ENCODE measurements at places on chromosomes 7 and 10.

GRCh38 chr7:24728503-24729364 lies 28.5 kb downstream of the GSDME start:
- DNase-seq: no peak

DNA sequence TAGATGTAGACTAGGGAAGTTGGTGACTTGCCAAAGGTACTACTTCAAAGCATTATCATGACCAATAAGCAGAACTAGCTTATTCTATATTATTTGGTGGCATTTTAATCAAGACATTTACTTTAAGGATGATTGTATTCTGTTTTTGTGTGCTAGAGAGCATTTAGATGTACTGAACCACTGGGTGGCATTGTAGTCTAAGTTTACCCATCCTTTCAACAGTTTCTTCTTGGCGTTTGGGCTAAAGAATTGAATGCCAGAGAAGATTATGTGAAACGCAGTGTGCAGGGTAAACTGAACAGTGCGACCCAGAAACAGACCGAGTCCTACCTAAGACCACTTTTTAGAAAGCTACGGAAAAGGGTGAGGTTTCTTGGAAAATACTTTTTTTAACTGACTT lies 26.8 kb downstream of the PRPF18 start:
- no peak for DNase-seq

GRCh38 chr7:150381096-150381495 lies 2.0 kb downstream of the ZNF775 start:
- no peak for DNase-seq

- DNase-seq: no peak
Measured at GRCh38 chr7:144513334-144513733, 109.8 kb upstream of the NOBOX start.

- DNase-seq: no peak
Measured at GRCh38 chr10:13483073-13483472, 45.7 kb downstream of the BEND7 start.

GRCh38 chr10:67779465-67780203 lies 58.4 kb downstream of the DNAJC12 start:
- no peak for DNase-seq

GRCh38 chr10:101236376-101237080 lies 7.3 kb upstream of the LBX1 start:
- no peak for DNase-seq

GRCh38 chr10:108039821-108040584 lies 875.5 kb upstream of the SORCS1 start:
- DNase-seq: no peak

DNA sequence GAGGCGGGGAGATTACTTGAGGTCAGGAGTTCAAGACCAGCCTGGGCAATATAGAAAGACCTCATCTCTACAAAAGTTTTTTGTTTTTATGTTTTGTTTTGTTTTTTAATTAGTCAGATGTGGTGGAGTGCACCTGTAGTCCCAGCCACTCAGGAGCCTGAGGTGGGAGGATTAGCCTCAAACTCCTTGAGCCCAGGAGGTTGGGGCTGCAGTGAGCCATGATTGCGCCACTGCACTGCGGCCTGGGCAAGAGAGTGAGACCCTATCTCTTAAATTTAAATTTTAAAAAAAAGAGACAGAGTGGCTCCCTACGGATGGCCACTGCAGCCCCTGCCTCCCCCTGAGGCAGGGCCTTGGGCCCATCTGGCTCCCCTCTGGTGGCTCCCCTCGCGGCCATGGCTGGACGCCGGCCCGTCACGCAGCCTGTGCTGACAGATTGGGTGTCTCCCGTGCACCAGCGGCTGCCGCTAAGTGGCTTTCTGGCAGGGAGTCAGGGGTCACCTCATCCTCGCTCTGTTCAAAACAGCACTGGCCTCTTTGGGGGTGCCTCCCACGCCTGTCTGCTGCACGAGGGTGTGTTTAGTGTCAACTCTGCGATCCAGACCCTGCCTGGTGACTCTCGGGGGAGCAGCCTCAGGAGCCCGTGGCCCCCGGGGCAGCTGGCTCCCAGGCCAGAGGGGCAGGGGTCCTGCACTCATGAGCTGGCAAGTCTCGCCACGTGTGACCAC lies 44.4 kb upstream of the ELN start:
- no peak for DNase-seq

- no peak for DNase-seq
Measured at GRCh38 chr10:89163265-89163995, 43.7 kb downstream of the CH25H start.

DNA sequence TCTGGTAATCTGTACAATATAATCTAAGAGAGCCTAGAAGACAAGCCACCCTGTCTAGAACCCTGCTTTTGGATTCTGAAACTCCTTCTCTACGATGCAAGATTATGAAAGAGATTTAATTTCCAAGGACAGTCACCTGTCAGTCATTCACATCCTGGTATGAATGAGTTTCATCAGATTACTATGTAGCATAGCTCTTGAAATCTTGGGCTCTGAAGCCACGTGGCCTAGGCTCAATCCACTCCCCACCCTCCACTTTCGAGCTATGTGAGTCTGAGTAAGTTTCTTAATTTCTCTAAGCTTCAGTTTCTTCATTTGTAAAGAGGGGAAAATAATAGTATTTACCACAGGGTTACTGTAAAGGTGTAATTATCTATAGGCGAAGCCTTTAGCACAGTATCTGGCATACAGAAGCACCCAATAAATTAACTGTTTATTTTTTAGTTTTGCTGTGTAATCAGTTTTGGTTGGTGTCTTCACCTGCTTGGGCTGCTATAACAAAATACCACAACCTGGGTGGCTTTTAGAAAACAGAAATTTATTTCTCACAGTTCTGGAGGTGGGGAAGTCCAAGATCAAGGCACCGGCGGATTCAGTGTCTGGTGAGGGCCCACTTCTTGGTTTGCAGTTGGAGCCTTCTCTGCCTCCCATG lies 71.3 kb downstream of the MYOF start:
- no peak for DNase-seq

DNA sequence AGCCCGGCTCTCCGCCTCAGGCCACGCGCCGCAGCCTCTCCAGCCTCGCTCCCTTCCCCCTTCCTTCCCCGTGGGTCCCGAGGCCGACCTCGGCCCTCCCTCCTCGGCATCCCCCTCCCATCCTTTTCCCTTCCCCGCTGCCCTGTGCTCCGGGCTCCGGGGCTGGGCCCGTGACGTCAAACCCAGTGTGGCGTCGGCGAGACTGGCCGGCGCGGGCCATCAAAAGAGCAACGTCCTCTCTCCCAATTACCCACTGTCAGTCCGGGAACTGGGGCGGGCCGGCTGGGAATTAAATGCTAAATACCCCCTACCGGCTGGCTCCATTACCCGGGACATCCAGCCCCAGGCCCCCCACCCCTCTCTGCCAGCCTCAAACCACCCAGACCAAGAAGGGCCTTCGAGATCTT lies 2.6 kb upstream of the GATA3 start:
- DNase-seq: no peak

DNA sequence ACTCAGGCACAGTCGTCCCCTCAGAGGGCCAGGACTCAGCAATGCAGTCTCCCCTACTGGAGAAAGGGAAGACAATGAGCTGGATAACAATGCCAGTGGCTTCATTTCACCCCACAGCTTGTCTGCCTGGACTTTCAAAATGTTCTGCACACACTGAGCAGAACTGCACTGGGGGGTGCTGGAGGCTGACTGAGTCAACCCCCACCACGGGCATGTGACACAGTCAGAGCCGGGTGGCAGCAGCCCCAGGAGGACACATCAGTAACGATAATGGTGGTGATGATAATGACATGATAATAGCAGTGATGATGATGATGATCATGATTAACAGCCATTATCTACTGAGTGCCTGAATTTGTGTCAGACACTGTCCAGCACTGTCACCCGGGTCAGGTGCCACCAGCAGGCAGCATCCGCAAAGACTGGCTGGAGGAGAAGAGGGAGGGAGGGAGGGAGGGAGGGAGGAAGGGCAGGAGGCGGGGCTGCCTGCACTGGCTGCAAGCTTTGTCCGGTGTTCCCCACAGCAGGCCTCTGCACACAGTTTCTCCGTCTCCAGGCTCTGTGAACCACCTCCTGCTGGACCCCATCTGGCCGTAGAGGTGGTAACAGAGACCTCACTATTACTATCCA lies 67.4 kb downstream of the PLXNA4 start:
- no peak for DNase-seq

DNA sequence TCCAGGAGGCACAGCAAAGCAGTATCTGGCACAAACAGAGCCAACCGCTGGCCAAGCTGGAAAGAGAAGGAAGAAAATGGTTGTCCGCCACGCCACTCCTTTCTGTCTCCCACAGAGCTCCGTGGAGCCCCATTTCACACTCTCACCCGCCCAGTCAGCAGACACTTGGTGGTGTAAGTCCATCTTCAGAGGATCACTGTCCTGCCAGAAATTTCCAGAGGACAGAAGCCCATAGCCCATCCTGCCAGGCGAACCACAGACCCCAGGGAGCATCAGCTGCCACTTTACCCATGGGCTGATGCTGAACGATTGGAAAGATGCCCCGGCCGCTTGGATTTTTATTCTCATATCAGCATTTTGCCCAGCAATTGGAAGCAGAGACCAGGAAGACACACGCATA lies 144.7 kb upstream of the LYZL2 start:
- no peak for DNase-seq

DNA sequence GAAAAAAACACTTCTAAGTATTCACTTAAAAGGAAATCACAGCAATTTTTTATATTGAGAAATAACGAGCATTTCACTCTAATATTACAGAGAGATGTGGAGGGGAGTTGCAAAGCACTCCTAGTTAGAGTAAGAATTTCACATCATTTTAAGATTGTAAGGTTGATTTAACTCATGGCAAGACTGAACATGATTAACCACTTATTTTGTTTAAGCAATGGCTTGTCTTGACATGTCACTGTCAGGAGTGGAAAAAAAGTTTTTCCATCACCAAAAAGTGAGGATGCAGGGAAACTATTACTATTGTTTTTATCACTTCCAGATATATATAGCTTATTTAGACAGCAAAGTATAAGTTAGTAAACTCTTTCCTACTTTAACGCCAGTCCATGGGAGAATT lies 27.1 kb downstream of the CD36 start:
- no peak for DNase-seq

DNA sequence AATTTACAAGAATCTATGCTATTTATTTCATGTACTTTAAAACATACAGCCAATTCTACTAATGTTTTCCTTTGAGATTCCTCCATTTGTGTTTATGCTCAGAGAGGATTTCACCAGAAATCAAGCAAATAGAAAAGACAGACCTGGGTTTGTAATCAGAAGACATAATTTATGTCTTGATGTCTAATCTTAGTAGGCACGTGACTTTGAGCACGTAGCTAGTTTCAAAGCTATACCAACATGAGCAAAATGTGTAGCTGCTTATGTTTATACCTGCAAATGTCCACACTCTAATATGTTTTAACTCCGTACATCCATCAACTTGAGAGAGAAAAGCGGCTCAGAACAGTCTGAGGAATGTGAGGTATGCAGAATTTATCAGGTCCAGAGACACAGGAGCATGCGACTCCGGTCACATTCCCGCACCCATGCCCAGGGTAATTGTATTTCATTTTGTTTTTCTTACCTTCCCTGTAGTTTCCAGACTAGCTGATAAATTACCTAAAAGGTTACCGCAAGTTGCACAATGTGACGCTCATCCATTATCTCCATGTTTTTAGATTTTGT lies 40.0 kb downstream of the SVOPL start:
- no peak for DNase-seq

GRCh38 chr10:79340646-79341244 lies 6.5 kb upstream of the PPIF start:
- no peak for DNase-seq

GRCh38 chr10:122515022-122515424 lies 45.5 kb upstream of the DMBT1 start:
- DNase-seq: no peak

GRCh38 chr10:10967029-10967428 lies 50.6 kb upstream of the CELF2 start:
- no peak for DNase-seq

- no peak for DNase-seq
Measured at GRCh38 chr7:107118109-107118900, 50.5 kb upstream of the HBP1 start.

DNA sequence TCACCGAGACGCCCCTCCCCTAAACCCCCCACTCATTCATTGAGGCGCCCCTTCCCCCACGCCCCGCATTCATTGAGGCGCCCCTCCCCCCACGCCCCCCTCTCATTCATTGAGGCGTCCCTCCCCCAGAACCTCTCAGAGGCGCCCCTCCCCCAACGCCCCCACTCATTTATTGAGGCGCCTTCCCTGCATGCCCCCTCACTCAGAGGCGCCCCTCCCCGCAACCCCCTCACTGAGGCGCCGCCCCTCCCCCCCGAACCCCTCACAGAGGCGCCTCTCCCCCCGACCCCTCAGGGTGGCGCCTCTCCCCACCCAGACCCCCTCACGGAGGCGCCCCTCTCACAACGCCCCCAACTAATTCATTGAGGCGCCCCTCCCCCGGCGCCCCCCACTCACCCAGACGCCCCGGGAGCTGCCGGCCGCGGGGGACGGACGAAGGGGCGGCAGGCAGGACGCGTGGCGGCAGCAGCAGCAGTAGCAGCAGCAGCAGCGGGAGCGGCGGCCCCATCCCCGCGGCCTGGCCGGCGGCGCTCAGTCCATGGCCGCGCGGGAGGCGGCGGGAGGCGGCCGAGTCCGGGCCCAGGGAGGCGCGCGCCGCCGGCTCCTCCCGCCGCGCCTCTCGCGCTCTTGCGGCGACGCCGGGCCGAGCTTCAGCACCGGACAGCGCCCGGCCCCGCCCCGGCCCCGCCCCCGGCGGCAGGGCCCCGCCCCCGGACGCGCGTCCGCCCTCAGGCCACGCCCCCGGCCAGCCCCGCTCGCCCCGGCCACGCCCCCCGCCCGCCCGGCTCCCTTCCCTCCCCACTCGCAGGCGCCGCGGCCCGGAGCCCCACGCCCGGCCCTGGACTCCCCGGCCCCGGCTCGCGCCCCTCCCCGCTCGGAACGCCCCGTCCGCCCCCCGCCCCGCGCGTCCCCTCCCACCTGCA lies at the start of gene PTPRN2:
PTPRN2 (minus strand) TSS at position 662 of the 923 bp plus-strand sequence.
- no peak for DNase-seq

DNA sequence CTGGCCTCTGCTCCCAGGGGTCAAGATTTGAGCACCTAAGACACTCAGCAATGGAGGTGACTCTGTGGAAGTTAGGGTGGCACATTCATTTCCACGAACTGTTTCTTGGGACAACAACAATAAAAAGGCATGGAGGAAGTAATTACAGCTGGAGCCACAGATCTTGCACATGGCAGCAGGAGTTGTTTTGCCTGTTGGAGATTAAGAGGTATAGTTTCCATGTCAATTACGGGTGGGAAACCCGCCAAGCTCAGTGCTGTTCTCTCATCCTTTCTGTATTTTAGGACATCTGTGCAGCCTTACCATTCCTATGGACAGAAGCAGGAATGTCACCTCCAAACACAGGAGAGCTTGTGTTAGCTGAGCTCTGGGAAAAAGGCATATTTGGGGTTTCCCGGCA lies 201.2 kb downstream of the SNX10 start:
- no peak for DNase-seq

GRCh38 chr10:1896153-1896552 lies 158.8 kb upstream of the ADARB2 start:
- DNase-seq: no peak

DNA sequence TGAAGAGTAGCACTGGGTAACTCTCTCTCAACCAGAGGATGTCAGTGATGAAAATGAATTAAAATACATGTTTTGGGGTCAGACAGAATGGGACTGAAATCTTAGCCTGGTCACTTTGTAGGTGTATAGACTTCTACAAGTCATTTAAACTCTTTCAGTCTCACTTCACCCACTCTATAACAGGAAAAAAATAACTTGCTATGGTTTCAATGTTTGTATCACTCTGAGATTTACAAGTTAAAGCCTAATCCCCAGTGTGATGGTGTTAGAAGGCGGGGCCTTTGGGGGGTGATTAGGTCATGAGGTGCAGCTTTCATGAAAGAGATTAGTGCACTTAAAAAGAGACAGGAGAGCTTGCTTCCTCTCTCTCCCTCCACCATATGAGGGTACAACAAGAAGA lies 134.8 kb downstream of the INHBA start:
- no peak for DNase-seq

All from HS-5 (cell line).